GM13976 (cell line): ENCODE measurements at places on chromosomes 4 and X.

DNA sequence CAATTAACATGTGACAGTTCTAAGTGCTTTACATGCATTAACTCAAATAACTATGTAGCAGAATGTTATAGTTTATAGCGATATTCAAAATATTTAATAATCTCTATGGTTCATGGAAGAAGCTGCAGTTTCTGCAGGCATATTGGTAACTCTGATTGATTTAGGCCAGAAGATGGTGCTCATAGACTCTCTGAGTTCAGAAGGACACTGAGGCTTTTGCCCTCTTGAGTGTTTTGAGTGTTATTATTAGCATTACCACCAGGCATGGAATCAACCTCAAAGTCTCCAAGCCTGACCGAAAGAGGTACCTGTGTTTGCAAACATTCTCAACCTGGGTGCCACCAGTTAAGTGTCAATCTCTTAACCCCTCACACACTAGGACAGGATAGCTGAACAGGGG, 792.3 kb upstream of the PCDH7 start:
- no peak for DNase-seq

GRCh38 chrX:37824491-37825214, 22.7 kb downstream of the DYNLT3 start:
- no peak for DNase-seq

DNA sequence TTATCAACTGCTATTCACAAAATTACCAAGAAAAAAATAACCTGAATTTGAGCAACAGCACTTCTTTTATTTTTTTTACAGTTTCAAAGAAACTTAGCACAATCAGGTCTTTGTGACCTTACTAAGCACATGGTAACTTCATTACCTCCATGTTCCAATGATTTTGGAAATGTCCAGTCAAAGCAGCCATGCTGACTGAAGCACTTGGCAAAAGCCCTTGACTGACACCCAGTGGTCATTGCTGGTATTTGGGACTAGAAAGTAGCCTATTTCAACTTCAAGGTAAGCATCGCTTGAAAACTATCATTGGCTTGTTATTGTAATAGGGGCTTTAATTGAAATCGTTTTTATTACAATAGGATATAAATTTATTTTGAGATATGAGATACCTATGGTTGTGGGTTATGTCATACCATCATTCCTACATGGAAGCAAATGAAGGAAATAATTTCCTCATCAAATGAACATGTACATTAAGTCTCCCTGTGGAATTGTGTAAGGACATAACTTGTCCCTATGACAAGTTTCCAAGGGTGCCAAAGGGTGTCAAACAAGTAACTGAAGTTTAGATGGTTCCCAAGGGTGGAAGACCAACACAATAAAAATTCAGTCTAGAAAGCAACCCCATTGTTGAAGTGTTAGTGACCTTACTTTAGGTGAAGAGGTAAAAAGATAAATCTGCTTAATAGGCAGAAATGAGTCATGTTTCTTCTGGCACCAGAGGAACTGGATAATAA, 15.2 kb upstream of the ANXA10 start:
- DNase-seq: peak; percentile 24

DNA sequence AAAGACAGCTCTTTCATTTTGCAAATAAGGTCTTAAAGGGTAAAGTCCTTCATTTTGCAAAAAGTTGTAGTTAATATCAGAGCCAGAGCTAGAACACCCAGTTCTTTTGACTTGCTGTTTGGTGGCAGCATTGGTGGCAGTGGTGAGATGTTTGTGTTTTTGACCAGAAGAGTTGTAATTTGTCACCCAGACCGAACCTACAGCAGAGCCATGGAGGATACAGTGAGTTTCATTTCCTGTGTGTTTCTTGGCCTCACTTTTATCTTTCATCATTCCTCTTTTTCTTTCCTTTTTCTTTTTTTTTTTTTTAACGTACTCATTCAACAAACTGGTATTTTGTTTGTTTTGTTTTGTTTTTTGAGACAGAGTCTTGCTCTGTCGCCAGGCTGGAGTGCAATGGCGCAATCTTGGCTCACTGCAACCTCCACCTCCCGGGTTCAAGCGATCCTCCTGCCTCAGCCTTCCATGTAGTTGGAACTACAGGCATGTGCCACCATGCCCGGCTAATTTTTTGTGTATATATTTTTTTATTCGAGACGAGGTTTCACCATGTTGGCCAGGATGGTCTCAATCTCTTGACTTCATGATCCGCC, 116.4 kb downstream of the AFF1 start:
- DNase-seq: no peak

GRCh38 chrX:16770970-16771482, 15.2 kb upstream of the TXLNG start:
- DNase-seq: no peak

DNA sequence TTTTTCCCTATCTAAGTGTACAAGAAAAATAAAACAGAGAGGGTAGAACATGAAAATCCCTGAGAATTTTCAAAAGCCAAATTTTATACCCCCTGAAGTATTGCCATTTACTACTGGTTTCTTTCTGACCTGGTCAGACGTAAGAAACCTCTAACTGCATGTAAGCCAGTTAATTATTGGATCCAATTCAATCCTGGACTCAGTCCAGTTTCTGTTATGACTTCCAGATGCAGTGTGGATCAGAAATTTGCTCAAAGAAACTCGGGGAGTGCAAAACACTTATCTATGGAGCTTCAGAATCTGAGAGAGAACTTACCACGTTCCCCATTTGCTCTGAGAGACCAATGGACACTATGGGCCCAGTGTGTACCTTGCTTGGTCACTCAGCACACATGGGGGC, 383.5 kb downstream of the KLHL4 start:
- no peak for DNase-seq

DNA sequence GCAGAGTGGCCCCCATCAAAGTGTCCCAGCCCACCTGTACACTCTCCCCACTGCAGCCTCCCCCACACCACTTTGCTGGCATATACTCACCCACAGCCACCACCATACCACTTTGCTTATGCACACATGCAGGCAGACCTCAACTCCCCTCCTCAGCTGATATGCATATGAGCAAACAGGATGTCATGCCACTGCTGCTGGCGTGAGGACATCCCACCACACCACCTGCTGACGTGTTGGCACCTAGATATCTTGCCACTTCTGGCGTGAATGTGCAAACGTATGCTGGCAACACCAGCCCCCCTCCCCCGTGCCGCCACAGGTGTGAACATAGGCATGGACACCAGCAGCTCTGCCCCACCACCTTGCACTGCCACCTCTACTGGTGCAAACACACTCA, 22.4 kb upstream of the MAGEA8 start:
- no peak for DNase-seq
